Aorta (tissue), 5 donors: ENCODE measurements at places on chromosomes 6 and 20. TPM values are rescaled to one million over a fixed set of nuclear protein-coding genes. Genes with fewer than 3 reads are reported as not detected.
A peak's percentile ranks its signal among the peaks of the same experiment; 100 is the strongest.

- no peak for DNase-seq
Observed at GRCh38 chr6:71745525-71745924, 140.8 kb upstream of the RIMS1 start.

DNA sequence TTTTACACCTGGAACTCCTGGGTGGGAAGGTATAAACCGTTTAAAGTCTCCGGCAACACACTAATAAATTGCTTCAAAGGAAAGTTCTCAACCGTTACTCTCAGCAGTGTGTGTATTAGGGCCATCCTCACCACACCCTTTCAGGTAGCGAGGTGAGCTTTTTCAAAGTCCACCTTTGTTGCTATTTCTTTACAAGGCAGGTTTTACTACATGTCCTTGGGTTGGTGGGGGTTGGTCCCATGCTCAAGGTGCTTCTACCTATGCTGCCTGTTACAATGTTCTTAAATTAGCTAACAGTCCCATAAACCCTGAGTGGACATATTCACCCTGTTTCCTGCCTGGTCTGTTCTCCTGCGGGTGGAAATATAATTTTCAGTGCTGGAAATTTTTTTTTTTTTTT lies 13.2 kb upstream of the OSER1 start:
- no peak for DNase-seq

- DNase-seq: peak; percentile 10
Observed at GRCh38 chr20:2135013-2135412, 33.4 kb downstream of the STK35 start.

DNA sequence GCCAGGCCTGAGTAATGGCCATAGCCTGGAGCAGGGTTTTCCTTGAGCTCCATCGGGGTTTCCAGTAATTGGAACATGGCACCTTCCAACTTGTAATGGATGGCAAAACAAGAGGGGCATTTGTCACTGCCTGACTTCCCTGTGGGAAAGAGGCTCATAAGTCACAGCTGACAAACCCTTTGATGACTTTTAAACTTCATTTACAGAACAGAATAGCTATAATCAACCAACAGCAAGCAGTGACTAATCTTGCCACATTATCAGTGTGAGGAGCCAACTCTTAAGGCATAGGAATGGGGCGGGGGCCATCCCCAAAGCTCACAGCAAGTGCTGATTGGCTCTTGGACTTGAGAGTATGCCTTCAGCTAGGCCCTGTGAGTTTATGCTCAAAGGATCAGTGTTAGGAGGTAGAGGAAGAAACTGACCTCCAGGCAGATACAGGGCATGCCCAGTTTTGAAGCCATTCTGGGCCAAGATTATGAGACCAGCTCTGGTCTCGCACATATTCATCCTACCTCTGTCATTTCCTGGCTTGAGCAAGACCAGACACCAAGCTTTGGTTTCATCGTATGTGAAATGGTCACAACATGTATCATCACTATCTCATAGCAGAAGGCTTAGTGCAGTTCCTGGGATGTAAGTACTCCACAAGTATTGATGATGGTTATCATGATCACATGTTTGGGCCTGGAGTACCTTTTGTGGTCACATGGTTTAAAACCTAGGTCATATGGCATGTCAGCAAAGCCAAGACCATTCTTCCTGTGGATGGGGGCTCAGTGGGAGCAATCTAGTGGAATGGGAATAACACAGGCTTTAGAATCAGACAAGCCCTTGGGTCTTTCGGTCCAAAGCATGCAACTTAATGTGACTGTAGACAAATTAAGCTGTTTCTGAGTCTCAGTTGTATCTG lies 49.2 kb downstream of the EIF2S2 start:
- DNase-seq: no peak

- no peak for DNase-seq
Observed at GRCh38 chr6:286681-287488, 5.4 kb upstream of the DUSP22 start.

DNA sequence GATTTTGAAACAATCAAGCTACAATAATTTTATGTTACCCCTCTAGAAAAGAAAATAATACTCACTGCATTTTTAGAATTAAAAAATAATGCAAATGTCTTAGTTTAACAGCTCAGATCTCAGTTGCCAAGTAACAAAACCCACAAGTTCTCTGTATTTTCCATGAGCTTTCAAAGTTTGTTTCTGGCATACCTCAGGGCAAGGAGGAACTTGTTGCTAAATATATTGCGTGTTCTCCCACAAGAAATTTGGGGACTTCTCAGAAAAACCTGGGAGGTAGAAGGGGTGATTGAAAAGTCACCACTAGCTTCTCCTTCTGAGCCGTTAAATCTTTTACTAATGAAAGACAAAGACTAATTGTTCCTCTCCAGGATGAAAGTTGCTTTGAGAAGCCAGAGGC lies 236.8 kb upstream of the MARCKS start:
- DNase-seq: no peak

GRCh38 chr6:11645016-11645415 lies 107.5 kb downstream of the TMEM170B start:
- no peak for DNase-seq

- no peak for DNase-seq
Observed at GRCh38 chr20:40565001-40565681, 123.9 kb downstream of the MAFB start.

DNA sequence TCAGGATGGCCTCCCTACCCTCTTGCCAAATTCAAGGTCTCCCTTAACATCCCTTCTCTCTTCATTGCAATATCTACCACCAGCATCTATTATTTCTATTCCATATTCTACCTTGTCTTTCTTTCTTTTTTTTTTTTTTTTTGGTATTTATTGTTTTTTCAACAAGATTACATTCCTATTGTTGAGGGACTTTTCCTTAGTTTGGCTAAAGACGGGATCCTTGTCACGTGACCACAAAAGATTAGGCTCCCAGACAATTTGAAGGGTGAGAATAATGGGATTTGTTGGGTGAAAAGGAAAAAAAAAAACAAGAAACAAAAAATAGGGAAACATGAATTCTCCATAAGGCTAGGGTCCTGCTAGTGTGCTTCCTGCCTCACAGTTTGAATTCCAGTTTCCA lies 124.3 kb upstream of the MCHR2 start:
- DNase-seq: no peak

- DNase-seq: no peak
Observed at GRCh38 chr6:31734247-31734820, 2.0 kb downstream of the CLIC1 start.

The DNAH8 gene
- total RNA-seq: 0.03 TPM

The MYH7B gene
- total RNA-seq: 0.88 TPM

The ADGRF5 gene
- total RNA-seq: 34.6 TPM

The PLN gene
- 232 TPM for total RNA-seq
